ENCODE measurements at places on chromosomes 12 and 14.

GRCh38 chr12:66555113-66555512, 123.8 kb downstream of the GRIP1 start:
- DNase-seq, result no peak

- no peak for DNase-seq
Measured at GRCh38 chr12:43038991-43039390, 449.4 kb upstream of the PRICKLE1 start.

DNA sequence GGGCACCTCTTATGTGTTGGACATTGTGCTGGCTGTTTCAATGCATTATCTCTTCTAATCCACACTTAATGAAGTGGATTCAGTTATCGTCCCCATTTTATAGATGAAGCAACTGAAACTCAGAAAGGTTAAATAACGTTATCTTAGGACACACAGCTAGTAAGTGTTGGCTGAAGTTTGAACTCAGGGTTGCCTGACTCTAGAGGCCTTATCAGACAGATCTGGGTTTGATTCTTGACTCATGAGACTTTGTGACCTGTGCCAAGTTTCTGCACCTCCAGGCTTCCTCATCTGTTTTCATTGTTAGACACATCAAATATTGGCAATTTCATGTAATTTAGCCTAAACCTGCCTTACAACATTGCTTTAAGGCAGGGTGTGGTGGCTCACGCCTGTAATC, 18.2 kb upstream of the IRF2BPL start:
- no peak for DNase-seq

DNA sequence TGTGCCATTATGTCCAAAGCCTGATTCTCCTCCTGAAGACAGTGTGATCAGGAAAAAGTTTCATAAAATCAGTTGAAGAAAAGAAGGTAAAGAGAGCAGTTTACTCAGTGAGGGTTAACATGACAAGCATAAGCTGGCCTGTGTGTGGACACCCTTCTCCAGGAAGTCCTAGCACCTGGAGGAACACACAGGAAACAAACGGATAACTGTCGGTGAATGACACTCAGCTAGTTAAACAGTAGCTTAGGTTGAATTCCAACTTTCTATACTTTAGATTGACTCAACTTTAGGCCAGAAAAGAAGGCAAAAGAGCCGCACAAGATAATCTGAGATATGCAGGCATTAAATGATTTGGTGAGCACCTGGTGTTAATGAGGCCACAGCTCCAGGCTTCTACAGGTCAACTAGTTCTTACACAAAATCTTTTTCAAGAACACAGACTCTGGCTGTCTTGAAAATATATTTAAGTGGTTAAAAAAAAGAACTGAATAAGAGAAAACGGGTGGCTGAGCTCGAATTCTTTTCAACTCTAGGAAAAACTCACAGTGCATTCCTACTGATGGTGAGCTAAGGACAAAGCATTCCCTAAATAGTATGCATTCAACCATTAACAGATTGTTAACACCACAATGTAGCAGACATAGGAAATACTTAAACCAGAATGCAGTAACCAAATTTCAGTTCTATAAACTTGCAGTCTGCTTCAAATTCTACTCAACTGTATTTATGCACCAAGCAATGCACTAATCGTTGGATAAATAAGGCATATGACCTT, 56.9 kb upstream of the TSPAN8 start:
- peak; percentile 14 for DNase-seq

- DNase-seq, result peak; percentile 33
Measured at GRCh38 chr12:86613311-86613710, 357.1 kb upstream of the MGAT4C start.

GRCh38 chr12:16399101-16399500, 51.7 kb downstream of the MGST1 start:
- no peak for DNase-seq

GRCh38 chr12:69392179-69392928, 32.8 kb downstream of the YEATS4 start:
- DNase-seq, result no peak

DNA sequence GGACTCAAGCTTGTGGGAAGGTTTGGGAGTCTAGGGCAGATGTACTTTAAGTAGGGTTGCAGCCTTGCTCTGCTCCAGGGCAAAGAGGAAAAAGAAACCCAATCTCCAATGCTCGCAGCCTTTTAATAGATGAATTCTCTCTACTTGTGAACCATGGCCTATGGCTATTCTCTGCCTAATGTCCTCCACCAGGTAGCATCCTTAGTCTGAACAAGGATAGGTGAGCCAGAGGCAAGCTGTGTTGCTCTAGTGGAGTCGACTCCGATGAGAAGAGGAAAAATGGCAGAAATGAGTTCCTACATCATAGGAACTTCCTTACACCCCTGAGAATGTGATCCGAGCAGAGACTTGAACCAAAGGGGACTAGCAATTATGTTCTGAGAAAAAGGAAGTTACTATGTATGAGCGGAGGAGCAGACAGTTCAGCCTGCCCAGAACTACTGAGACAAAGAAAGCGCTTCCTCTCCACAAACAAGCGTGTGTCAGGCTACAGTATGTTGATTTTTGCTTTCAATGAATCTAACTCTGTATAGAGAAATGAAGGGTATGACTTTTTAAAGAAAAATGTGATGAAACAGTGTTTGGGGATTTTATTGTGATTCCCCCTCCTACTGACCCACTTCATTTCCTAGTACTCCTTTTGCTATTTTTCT, 153.6 kb upstream of the ARID2 start:
- DNase-seq, result no peak

GRCh38 chr14:73381380-73382013, 76.8 kb downstream of the NUMB start:
- DNase-seq, result no peak

- no peak for DNase-seq
Measured at GRCh38 chr14:69637503-69638031, 26.2 kb downstream of the SUSD6 start.

DNA sequence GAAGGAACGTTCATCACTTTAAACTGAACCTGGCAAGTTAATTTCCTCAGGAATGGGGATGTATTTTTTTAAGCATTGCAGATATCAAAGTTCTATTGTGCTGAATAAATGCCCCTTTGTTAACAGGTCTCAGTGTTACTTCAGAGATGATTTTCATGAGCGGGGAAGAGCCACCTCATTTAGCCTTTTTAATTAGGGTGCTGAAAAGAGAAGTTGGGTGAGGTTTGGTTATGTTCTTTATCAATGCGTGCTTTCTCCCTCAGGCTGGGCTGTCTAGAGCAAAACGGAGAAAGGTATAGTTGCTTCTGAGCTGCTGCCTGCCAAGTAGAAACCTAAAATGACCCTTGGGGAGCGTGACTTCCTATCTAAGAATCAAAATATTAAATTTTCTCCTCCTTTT, 8.0 kb upstream of the HIP1R start:
- DNase-seq, result no peak

- no peak for DNase-seq
Measured at GRCh38 chr12:122226366-122227125, 694 bp upstream of the DIABLO start.

GRCh38 chr12:119781804-119782203, 95.3 kb downstream of the CIT start:
- no peak for DNase-seq

DNA sequence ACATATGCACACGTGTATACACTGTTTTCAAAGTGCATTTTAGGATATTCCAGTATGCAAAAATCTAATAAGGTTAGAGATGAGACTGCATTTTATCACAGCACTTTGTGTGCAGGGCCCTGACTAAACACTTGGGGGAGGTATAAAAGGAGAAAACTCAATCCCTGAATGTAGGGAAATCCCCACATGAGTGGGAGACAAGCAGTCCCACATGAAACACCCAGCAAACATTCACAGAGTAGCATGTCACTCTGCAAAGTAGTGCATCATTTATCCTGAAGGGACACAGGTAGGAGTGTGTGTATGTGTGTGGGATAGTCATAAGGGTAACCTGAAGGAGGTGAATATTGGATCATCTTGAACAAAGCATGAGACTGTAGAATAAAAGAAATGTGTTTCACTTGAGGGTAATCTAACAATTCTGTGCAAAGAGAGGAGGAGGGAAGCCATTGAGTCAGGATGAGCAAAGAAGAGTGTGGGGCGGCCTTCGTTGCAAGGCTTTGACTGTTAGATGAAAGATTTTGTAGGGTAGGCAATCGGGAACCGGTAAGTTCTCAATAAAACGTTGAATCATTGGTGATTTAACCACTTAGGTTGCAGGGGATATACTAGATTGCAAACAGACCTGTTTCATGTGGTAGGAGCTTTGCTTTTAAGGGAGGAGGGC, 2.9 kb downstream of the PRPF40B start:
- DNase-seq, result no peak

GRCh38 chr12:31234955-31235867, 90.7 kb downstream of the SINHCAF start:
- peak; percentile 41 for DNase-seq

GRCh38 chr14:50010752-50011151, 105.6 kb downstream of the VCPKMT start:
- DNase-seq, result no peak

GRCh38 chr12:57241402-57242310, 9.3 kb downstream of the STAC3 start:
- no peak for DNase-seq

GRCh38 chr14:78469947-78470346, 299.8 kb downstream of the NRXN3 start:
- no peak for DNase-seq
